ENCODE measurements at places on chromosomes 7 and 10. TPM values are rescaled to one million over a fixed set of nuclear protein-coding genes. Genes with fewer than 3 reads are reported as not detected.

The NEUROD6 gene
- not detected for total RNA-seq

DNA sequence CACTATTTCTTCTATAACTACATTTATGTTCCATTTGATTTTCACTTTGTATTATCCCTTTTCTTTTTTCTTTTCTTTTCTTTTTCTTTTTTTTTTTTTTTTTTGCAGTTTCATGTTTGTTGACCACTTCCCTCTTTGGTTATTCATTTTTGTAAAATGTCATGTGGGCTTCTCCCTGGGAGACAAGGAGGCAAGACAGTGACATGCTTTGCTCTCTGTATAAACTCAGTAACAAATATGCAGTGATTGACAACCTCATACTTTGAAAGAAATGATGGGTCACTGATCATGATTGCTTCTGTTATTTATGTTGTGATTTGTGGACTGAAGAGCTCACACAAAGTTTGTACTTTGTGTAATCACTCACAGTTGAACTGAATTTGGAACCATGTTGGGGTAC lies 90.2 kb upstream of the ABI1 start:
- H3K27me3 ChIP-seq = no peaks in the 10 kb centered on the region
- H3K36me3 ChIP-seq = no peaks in the 10 kb centered on the region
- no peak overlapping the region for H3K4me3 ChIP-seq
- H3K4me1 ChIP-seq = no peaks in the 10 kb centered on the region
- DNase-seq = no peak

The EVX1 gene
- total RNA-seq = not detected

GRCh38 chr10:25646371-25646770 lies 287.7 kb upstream of the MYO3A start:
- H3K4me1 ChIP-seq = no peaks in the 10 kb centered on the region
- H3K27me3 ChIP-seq = no peaks in the 10 kb centered on the region
- no peak for DNase-seq
- no peaks in the 10 kb centered on the region for H3K36me3 ChIP-seq
- H3K4me3 ChIP-seq = no peak overlapping the region

The CTAGE15 gene
- not detected for total RNA-seq

The TLX1 gene
- 2.3 TPM for total RNA-seq

The SPDYE11 gene
- not detected for total RNA-seq

DNA sequence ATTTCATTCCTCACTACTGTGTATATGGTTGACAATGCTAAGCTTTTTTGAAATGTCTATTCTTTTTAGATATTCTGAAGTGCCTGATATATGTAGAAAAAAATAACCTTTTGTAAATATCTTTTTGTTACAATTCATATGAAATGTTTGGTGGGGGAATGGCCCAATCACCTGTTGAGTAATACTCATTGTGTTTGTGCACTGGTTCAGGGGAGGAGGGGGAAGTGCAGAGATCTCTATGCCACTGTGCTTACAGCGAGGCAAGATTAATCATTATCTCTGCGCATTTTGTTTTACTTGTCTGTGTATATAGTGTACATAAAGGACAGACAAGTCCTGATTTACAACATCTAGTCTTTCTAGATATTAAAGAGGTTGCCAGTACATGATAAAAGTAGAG lies 25.2 kb downstream of the NUP42 start:
- no peaks in the 10 kb centered on the region for H3K27me3 ChIP-seq
- H3K27ac ChIP-seq = no peak overlapping the region
- no peak overlapping the region for H3K4me3 ChIP-seq

The SUGCT gene
- 9.9 TPM for total RNA-seq

- H3K27me3 ChIP-seq = no peaks in the 10 kb centered on the region
- no peak overlapping the region for H3K4me3 ChIP-seq
- DNase-seq = no peak
- H3K27ac ChIP-seq = no peak overlapping the region
- peaks cover 6% of the 10 kb centered on the region for H3K4me1 ChIP-seq
Observed at GRCh38 chr10:113179265-113179664, 229.2 kb downstream of the TCF7L2 start.

All from Caco-2 (cell line).